Panc1 (cell line): ENCODE measurements at places on chromosomes 7 and 10.
A peak's percentile ranks its signal among the peaks of the same experiment; 100 is the strongest.

DNA sequence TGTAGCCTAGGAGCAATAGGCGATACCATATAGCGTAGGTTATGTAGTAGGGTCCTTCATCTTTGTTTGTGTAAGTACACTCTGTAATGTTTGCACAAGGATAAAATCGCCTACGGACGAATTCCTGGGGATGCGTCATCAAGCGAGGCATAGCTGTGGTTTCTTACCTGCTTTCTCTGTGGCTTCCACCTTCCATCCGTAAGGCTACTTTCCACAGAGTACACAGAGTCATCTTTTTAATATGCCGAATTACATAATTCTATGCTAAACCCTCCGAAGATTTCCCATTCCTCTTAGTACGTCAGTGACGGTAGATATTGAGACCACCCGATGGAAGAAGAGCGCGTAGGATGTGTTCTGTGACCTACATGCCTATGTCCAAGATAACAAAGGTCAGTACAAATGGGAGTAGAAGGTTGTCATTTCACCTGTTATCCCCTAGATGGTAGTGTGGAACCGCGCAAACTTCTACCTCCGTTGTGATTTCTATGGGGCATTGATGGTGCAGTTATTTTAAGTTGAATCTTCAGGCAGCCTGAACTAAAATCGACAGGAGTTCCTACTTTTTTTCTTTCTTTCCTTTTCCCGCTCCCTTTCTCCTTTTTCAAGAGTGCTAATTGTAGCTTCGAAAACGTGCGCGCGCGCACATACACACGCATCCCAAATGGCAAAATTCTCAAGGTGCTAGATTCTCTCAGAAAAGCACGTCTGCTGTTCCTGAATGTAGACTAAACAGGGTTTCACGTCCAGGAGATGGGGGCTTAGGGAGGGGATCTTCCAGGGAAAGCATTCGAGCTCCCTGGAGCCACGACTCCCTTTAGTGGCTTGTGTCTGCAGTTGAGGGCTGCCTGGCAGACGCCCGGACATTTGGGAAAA lies 111.7 kb upstream of the MBL2 start:
- H3K4me3 ChIP-seq = peak overlapping the region; percentile 40
- peak overlapping the region; percentile 74 for H3K27ac ChIP-seq
- no peaks in the 10 kb centered on the region for H3K27me3 ChIP-seq
- peak; percentile 61 for DNase-seq
- peaks cover 7% of the 10 kb centered on the region for H3K4me1 ChIP-seq

DNA sequence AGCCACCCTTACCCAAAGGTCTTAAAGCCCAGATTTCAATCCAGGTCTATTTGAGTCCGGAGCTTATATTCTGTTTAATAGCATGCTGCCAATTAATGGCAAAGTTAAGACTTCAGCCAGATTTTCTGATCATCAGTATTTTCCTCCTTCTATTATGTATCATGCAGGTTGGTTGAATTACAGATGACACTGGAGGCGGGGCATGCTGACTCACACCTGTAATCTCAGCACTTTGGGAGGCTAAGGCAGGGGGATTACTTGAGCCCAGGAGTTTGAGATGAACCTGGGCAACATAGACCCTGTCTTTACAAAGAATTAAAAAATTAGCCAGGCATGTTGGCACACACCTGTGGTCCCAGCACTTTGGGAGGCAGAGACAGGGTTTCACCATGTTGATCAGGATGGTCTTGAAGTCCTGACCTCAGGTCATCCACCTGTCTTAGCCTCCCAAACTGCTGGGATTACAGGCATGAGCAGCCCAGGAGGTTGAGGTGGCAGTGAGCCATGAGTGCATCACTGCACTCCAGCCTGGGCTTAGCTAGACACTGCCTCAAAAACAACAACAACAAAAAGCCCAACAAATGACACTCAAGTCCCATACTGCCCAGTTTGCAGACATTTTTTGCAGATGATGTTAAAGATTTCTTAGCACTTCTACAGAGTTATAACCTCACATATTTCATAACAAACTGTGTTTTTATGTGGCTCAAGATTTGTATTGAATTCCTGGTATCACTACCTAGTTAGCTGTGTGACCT lies 62.5 kb downstream of the MCU start:
- H3K36me3 ChIP-seq = no peaks in the 10 kb centered on the region
- no peak for DNase-seq
- H3K27ac ChIP-seq = no peak overlapping the region
- no peaks in the 10 kb centered on the region for H3K27me3 ChIP-seq
- no peak overlapping the region for H3K4me3 ChIP-seq

- no peak overlapping the region for H3K4me3 ChIP-seq
- H3K27me3 ChIP-seq = no peaks in the 10 kb centered on the region
- no peak overlapping the region for H3K27ac ChIP-seq
- H3K36me3 ChIP-seq = no peaks in the 10 kb centered on the region
These were observed 48.1 kb downstream of the RGS10 start for GRCh38 chr10:119494236-119495020.

DNA sequence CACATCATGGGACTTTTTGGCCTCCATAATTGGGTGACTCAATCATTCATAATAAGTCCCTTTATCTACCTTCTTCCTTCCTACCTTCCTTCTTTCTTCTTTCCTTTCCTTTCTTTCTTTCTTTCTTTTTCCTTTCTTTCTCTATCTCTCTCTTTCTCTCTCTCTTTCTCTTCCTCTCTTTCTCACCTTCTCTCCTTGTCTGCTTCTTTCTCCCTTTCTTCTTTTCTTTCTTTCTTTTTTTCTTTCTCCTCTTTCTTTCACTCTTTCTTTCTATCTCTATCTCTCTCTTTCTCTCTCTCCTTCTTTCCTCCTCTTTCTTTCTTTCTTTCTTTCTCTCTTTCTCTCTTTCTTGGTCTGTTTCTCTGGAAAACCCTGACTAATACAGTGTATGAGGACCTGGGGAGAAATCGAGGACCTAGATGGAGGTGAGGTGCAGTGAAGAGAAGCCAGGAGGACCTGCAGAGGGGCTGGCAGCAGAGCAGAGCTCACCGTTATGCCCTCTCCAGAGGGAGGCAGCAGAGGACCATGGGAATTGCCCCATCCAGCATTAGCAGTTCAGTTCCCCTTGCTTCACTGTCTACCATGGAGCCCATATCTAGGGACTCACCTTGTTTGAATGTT lies 52.7 kb upstream of the BTRC start:
- H3K4me1 ChIP-seq = no peaks in the 10 kb centered on the region; the same call in 1 of the 2 replicates
- no peaks in the 10 kb centered on the region for H3K36me3 ChIP-seq
- H3K27ac ChIP-seq = no peak overlapping the region
- no peaks in the 10 kb centered on the region; the same call in 1 of the 2 replicates for H3K27me3 ChIP-seq
- DNase-seq = no peak
- no peak overlapping the region for H3K4me3 ChIP-seq
